ENCODE measurements at places on chromosomes 7 and 10. TPM values are rescaled to one million over a fixed set of nuclear protein-coding genes. Genes with fewer than 3 reads are reported as not detected.

C10orf67 gene
- total RNA-seq: not detected

- no peak for DNase-seq
- no peak overlapping the region for H3K27ac ChIP-seq
- H3K36me3 ChIP-seq: no peaks in the 10 kb centered on the region
- no peaks in the 10 kb centered on the region for H3K4me1 ChIP-seq
- H3K27me3 ChIP-seq: no peaks in the 10 kb centered on the region
Observed at GRCh38 chr7:114818501-114818900, 103.4 kb upstream of the MDFIC start.

DNA sequence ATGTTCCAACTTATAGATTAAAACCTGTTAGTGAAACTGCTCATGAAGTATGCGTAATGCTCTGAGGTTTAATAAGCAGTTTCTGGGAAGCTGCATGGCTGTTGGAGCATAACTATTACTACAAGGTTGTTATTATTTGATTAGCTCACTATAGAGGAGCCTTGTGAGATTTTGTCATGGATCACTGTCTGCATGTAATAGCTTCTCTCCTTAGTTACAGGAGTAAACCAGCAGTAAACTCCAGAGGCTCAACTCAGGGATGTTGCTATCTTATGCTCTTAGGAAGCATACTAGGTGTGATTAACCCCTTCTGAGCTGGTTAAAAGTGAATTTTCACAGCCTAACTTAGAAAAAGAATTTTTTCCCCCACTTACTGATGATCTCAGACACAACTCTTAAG, 63.6 kb upstream of the IFRD1 start:
- H3K4me3 ChIP-seq: no peak overlapping the region
- H3K27me3 ChIP-seq: no peaks in the 10 kb centered on the region
- no peak overlapping the region for H3K27ac ChIP-seq
- no peaks in the 10 kb centered on the region for H3K36me3 ChIP-seq
- no peak for DNase-seq
- H3K4me1 ChIP-seq: peaks cover 10% of the 10 kb centered on the region

GRCh38 chr10:12531305-12532220, 182.2 kb downstream of the CAMK1D start:
- H3K4me3 ChIP-seq: no peak overlapping the region
- H3K27ac ChIP-seq: no peak overlapping the region
- H3K4me1 ChIP-seq: peaks cover 7% of the 10 kb centered on the region
- no peaks in the 10 kb centered on the region for H3K27me3 ChIP-seq
- DNase-seq: peak; percentile 26

- peaks cover 2% of the 10 kb centered on the region for H3K36me3 ChIP-seq
- no peak overlapping the region for H3K4me3 ChIP-seq
- no peak overlapping the region for H3K27ac ChIP-seq
- no peak for DNase-seq
Observed at GRCh38 chr7:96205665-96206064, 116.2 kb downstream of the SLC25A13 start.

- no peak for DNase-seq
- H3K4me3 ChIP-seq: no peak overlapping the region
- H3K27ac ChIP-seq: peak overlapping the region; percentile 81
- H3K27me3 ChIP-seq: no peaks in the 10 kb centered on the region
- H3K4me1 ChIP-seq: peaks cover 63% of the 10 kb centered on the region
Observed at GRCh38 chr7:66781408-66782090, 41.0 kb downstream of the RABGEF1 start.

DNA sequence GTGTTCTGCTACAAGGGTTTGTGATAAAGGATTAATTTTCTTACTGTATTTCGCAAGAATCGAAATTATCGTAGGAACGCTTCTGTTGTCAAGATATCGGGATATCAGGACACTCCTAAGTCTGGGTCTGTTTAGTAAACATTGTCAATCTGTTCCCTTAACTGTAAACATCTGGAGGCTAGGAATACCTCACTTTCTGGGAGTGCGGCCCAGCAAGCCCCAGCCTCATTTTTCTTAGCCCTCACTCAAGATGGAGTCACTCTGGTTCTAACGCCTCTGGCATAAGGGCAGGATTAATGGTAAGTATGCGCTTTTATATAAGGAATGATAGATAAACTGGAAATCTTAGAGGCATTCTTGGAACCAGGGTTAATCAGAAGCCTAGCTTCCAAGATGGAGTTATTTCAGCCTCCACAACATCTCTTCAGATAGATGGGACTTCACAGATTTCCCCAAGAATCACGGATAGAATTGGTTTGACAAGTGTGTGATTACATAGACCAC, 30.1 kb upstream of the CCL24 start:
- H3K36me3 ChIP-seq: no peaks in the 10 kb centered on the region
- H3K4me3 ChIP-seq: no peak overlapping the region
- no peaks in the 10 kb centered on the region for H3K27me3 ChIP-seq
- H3K27ac ChIP-seq: no peak overlapping the region
- DNase-seq: no peak
- H3K4me1 ChIP-seq: no peaks in the 10 kb centered on the region

GNA12 gene
- 12.2 TPM for total RNA-seq

GRCh38 chr7:101241443-101242349, 3.2 kb downstream of the FIS1 start:
- H3K36me3 ChIP-seq: no peaks in the 10 kb centered on the region
- H3K4me3 ChIP-seq: no peak overlapping the region
- no peak for DNase-seq
- H3K27ac ChIP-seq: no peak overlapping the region

GRCh38 chr10:96703358-96703757, 17.0 kb downstream of the PIK3AP1 start:
- no peak overlapping the region for H3K4me3 ChIP-seq
- no peaks in the 10 kb centered on the region for H3K4me1 ChIP-seq
- H3K27me3 ChIP-seq: no peaks in the 10 kb centered on the region
- no peak overlapping the region for H3K27ac ChIP-seq
- no peak for DNase-seq

- DNase-seq: no peak
- H3K4me1 ChIP-seq: peaks cover 4% of the 10 kb centered on the region
- no peak overlapping the region for H3K27ac ChIP-seq
- H3K4me3 ChIP-seq: no peak overlapping the region
Observed at GRCh38 chr10:106978756-106979155, 185.8 kb downstream of the SORCS1 start.

DNA sequence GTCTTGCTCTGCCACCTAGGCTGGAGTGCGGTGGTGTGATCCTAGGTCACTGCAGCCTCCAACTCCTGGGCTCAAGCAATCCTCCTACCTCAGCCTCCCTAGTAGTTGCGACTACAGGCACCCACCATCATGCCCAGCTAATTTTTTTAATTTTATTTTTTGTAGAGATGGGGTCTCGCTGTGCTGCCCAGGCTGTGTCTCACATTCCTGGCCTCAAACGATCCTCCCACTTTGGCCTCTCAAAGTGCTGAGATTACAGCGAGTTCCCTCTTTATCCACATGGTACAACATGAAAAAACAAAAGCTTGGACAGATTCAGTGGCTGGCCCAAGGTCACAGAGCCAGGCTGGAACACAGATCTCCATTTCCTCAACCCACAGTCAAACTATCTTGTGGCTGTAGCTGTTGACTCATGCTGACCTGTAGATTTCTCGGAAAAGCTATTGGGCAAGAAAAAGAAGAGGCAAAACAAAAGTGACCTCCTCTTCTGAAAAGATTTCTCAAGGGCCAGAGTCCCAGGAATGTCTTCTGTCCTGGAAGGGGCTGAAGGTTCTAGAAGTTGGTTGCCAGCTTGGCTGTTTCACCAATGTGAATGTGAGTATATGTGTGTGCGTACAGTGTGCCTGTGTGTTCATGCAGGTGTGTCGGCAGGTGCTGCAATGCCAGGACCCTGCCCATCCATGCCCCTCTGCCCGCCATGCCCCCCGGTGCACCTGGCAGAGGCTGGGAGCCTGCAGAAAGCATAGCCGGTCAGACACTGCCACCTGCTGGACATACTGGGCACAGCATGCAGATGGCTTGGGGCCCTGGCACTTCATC, 28.4 kb downstream of the TMEM130 start:
- no peaks in the 10 kb centered on the region for H3K36me3 ChIP-seq
- H3K4me1 ChIP-seq: peaks cover 16% of the 10 kb centered on the region
- no peaks in the 10 kb centered on the region for H3K27me3 ChIP-seq

DNA sequence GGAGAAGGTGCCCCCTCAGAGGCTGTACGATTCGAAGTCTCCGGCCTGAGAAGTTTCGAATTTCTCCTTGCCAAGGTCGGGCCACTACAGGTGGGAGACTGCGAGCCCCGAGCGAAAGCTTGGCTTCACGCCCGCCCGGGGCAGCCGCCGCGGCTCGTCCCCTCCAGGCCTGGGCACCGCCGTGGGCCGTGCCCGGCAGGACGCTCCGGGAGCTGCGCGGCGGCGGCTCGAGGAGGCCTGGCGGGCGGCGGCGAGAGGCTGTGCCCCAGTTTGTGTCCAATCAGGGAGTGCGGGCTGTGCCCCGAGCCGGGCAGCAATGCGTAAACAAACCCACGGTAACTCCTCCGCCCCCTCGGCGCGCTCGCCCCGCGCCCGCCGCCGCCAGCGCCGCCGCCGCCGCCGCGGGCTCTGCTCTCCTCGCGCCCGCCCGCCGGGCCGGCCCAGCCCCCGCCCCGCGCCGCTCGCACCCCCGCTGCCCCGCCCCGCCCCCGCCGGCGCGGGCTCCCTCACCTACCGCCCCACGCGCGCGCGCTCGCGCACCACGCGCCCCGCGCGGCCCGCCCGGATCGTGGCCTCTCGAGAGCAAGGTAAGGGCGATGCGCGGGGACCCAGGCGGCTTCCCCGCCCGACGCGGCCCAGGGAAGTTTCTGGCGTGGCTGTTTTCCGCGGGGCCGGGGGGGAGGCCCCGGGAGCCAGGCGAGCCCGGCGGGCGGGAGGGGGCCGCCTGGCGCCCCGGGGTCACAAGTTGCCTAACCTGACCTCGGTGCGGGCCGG, 57.8 kb upstream of the PCGF5 start:
- DNase-seq: peak; percentile 89
- no peaks in the 10 kb centered on the region for H3K36me3 ChIP-seq
- H3K4me1 ChIP-seq: peaks cover 20% of the 10 kb centered on the region
- no peaks in the 10 kb centered on the region for H3K27me3 ChIP-seq
- peak overlapping the region; percentile 89 for H3K4me3 ChIP-seq

ELMO1 gene
- total RNA-seq: 10.9 TPM

THSD7A gene
- 7.0 TPM for total RNA-seq

GRCh38 chr10:114044247-114045135, 825 bp downstream of the ADRB1 start:
- H3K36me3 ChIP-seq: no peaks in the 10 kb centered on the region
- H3K27ac ChIP-seq: no peak overlapping the region
- DNase-seq: no peak
- peaks cover 28% of the 10 kb centered on the region for H3K4me1 ChIP-seq

DNA sequence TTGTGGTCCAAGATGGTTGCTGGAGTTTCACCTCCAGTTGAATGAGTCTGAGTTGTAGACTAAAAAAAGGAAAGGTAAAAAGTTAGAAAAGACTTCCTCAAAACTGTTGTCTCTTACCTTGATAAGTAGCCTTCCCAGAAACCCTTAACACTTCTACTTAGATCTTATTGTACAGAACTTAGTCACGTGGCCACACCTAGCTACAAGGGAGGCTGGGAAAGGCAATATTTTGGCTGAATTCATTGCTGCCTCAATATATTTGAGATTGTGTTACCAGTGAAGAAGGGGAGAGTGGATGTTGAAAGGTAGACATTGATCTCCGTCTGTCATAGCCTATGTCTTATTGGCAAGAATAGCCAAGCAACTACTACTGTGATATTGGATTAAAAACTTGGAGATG, 35.5 kb upstream of the VDAC2 start:
- H3K27ac ChIP-seq: no peak overlapping the region
- H3K4me3 ChIP-seq: no peak overlapping the region

DNA sequence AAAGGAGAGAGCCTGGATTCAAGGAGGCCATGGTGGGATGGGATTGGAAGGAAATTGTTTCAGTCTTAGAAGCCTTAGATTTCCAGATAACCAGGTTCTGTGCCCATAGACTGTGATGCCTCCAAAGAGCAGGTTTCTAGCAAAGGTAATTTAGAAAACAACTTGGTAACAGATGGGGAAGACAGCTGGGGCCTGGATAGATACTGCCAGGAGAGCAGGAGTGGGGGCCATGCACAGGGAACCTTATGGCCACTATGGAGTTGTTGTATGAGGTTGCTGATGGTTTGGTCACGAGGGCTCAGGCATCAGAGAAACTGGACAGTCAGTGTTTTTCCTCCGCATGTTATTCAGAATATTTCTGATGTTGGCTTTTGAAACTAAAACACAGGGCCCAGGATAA, 901.9 kb downstream of the LRMDA start:
- no peak for DNase-seq
- no peak overlapping the region for H3K4me3 ChIP-seq
- no peaks in the 10 kb centered on the region for H3K27me3 ChIP-seq
- H3K4me1 ChIP-seq: peaks cover 13% of the 10 kb centered on the region

- no peaks in the 10 kb centered on the region for H3K27me3 ChIP-seq
- DNase-seq: no peak
- H3K4me1 ChIP-seq: no peaks in the 10 kb centered on the region
- no peaks in the 10 kb centered on the region for H3K36me3 ChIP-seq
- H3K4me3 ChIP-seq: no peak overlapping the region
- H3K27ac ChIP-seq: no peak overlapping the region
Observed at GRCh38 chr7:137539111-137539715, 195.7 kb upstream of the PTN start.

GRCh38 chr7:5677538-5678294, 103.7 kb downstream of the RNF216 start:
- H3K36me3 ChIP-seq: no peaks in the 10 kb centered on the region
- H3K27me3 ChIP-seq: no peaks in the 10 kb centered on the region
- H3K4me3 ChIP-seq: no peak overlapping the region
- no peaks in the 10 kb centered on the region for H3K4me1 ChIP-seq
- no peak overlapping the region for H3K27ac ChIP-seq

GRCh38 chr7:143884969-143885559, 16.9 kb downstream of the TCAF1 start:
- no peaks in the 10 kb centered on the region for H3K27me3 ChIP-seq
- no peak overlapping the region for H3K27ac ChIP-seq
- no peak overlapping the region for H3K4me3 ChIP-seq
- no peaks in the 10 kb centered on the region for H3K4me1 ChIP-seq
